ENCODE measurements at places on chromosomes 5 and 9.

- DNase-seq, result no peak
Observed at GRCh38 chr5:175246242-175246888, 197.6 kb downstream of the DRD1 start.

DNA sequence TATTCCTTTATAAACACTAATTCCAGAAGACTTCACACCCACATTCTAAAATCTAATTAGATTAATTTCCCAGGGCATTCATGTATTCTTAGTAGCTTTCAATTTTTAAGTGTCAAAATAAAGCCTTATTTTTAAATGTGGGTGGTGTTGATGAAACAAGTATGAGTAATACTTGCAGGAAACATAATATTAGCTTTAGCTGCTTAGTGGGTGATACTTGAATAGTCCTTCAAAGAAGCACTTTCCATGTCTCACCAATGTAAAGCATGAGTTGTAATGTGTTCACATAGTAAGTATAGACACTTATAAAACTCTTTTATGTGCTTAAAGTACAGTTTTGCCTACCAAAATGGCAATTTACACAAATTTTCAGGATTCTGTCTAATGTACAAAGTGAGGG lies 6.9 kb downstream of the FNBP1 start:
- DNase-seq, result no peak

- no peak for DNase-seq
Observed at GRCh38 chr9:16982780-16983310, 112.4 kb upstream of the BNC2 start.

- peak; percentile 31 for DNase-seq
Observed at GRCh38 chr9:2872250-2872930, 28.5 kb upstream of the PUM3 start.

DNA sequence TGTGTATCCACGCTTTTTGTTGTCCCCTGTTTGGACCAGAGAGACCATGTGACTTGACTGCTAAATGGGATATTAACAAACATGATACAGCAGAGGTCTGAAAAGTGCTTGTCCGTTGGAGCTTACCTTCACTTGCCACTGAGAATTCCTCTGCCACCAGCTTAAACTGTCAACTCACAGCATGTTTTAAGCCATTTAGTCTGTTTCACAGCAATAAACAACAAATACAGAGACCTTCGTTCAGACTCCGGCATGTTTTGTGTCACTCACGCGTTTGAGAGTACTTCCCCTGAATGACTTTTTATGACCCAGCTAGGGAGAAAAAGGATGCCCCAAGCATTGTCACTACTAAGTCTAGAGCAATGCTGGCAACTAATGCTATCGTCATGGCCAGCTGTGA lies 173.8 kb downstream of the PTPRD start:
- DNase-seq, result no peak

DNA sequence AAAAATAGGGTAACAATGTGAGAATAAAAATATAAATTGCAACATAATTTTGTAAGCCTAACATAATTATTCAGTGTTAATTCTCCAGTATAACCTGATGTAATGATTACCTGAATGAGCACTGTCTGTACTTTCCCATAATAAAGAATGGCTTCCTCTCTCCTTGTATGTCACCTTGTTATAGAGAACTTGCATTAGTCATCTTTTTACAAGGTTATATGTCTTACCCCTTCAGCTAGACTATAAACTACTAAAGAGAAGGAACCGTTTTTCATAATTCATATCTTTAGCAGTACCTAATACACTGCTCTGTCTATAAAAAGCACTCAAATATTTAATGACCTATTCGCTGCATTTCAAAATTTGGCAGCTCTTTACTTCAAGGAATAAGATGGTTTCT lies 19.8 kb downstream of the STRBP start:
- DNase-seq, result no peak

DNA sequence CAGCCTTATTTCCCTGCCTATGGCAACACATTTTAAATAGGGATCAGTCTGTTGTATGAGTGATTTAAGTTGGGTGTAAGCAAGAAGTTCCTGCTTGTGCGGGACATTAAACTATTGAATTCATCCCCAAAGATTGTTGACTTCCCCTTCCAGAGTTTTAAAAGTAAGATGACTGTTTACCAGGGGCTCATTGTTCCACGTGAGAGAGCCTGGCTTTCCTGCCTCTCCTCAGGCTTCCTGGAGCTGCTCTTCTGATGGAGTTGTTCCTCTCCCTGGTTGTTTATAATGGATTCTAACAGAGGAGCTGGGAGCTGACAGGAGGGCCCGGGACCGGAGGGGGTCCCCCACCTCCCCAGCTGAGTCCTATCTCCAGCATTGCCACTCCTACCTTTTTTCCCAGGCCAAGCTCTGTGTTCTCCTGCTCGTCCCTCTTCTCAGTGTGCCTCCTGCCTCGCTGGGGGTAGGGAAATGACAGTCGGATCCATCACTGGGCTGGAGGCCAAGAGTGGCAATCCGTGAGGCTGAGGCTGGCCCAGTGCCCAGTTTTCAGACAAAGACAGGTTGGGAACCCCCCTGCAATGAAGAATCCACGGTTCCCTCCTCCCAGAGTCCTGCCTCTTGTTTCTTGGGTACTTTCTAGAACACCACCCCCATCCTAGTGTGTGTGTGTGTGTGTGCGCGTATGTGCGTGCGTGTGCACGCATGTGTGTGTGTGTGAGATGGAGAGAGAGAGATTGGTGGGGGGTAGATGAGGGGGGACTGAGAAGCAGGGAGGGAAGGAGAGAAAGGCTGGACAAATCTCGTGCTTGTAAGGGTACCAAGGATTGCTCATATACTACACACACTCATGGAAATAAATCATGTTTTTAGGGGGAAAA lies 123.7 kb upstream of the NFIB start:
- DNase-seq, result peak; percentile 47

DNA sequence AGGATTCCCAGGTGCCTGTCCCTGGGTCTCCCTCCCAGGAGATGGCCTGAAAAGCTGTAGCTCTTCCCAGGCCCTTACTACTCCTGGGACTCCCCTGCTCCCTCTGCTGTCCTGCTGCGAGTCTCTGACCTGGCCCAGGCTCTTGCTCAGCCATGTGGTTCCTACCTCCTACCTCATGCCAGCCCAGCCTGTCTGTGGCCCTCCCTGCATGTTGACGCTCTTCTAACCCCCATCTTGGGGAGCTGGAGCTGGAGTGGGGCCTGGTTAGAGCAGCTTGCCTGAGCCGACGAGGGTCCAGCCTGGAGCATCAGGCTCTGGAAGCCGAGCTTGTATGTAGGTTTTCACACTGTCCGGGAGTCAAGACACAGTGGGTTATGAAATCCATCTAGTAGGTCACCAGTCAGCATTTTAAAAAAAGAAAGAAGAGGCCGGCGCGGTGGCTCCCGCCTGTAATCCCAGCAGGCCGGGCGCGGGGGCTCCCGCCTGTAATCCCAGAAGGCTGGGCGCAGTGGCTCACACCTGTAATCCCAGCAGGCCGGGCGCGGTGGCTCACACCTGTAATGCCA lies 244.4 kb downstream of the FANCC start:
- no peak for DNase-seq

- no peak for DNase-seq
Observed at GRCh38 chr9:95455714-95456113, 61.1 kb downstream of the PTCH1 start.

- DNase-seq, result no peak
Observed at GRCh38 chr9:130138791-130139190, 33.4 kb upstream of the NCS1 start.

DNA sequence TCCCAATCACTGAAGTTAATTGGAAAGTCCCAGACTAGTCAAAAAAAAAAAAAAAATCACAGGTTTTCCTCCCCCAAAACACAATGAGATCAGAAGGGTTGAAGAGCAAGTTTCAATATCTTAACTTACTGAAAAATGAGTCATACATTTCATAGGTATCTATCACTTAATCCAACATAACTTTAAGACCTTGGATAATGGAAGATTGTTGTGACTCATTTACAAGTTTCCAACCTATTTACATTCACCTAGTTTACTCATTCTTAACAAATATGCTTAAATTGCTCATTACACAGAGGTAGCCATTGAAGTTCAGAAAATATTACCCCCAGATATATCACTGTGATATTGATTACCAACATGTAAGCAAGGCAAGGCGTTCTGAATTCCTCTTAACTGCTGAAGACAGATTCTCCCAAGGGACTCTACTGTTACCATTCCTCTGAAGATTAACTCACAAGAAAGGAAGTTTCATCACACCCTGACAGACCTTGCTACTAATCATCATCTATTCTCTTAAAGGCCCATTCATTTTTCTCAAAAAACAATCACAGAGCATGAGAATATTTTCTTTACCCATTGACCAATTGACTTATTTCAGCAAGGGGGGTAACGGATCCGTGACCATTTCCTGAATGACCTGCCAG lies 563.8 kb downstream of the TLE1 start:
- DNase-seq, result no peak

- no peak for DNase-seq
Observed at GRCh38 chr5:37858250-37858649, 18.4 kb upstream of the GDNF start.

DNA sequence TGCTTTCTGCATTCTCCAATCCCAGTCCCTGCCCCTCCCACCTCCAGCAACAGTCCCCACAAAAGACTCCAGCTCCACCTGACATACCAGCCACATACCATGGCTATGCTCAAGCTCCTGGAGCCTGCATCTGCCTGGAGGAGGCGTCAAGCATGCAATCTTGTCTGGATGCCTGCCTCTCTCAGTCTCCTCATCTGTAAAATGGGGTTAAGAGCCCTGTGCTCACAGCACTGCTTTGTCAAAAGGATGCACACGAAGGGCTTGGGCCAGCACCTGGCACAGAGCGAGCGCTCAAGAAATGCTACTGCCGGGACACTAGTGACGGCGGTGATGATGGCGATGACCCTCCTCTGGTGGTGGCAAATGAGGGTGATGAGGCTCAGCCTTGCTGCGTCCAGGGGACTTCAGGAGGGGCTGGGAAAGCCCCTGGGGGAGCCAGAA lies 202.9 kb upstream of the IER5L start:
- DNase-seq, result no peak
